ENCODE measurements at places on chromosomes 2 and 18.

- no peak for DNase-seq
Measured at GRCh38 chr2:10370895-10371294, 68.2 kb downstream of the HPCAL1 start.

- no peak for DNase-seq
Measured at GRCh38 chr2:25831746-25832449, 46.4 kb downstream of the ASXL2 start.

DNA sequence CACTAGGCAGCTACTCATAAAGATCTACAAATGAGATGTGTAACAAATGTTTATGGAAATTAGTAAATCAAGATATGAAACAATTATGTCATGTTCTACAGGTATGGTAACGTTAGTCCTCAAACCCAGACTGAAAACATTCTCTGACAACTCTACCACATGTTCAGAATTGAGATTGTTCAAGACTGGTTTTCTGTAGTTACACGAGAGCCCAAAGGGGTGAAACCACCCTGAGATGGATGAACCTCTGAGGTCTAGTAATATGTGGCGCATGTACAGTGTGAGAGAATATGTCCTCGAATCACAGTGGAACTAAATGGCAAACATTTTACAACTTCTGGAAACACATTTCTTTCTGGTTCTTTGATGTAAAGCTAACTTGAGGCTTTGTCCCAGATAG is 614.3 kb downstream of the ZEB2 start:
- DNase-seq: no peak

DNA sequence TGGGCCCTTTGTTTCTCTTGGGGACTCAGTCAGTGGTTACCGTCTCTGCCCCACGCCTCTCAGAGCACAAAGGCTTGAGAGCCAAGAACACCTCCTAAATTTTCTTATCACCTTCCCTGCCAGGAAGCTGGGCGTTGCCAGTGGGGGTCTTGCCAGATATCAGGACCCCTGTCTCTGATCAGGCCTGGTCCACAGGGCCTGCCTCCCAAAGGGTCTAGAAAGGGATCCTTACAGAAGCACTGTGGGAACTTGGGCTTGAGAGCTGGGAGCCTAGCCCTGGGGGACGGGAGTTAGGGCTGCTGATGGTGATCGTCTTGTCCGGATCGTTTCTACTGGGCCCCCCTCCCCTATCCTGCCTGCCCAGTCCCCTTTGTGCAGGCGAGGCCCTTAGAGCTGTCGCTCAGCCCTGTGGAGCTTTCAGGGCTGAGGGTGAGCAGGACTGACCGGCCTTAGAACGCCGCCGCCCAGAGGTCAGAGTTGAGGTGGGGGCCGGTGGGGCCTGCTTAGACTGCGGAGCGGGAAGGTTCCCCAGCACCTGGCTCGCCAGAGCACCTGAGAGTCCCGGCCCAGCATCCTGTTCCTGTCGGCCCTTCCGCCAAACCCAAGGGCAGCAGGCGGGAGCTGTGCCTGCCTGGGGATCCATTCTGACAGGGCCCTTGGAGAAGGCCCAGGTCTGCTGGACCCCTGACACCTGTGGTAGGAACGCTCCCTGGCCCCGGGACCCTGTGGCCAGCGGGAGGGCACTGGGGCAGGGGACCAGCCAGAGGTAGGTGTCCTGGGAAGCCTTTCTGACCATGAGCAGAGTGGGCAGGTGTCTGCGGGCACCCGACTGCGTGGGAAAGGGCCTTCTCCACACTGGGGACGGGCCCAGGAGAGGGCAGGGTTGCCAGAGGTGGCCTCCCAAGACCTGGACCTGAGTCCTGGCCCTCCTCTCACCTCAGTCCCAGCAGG is 956 bp downstream of the ESPNL start:
- no peak for DNase-seq

DNA sequence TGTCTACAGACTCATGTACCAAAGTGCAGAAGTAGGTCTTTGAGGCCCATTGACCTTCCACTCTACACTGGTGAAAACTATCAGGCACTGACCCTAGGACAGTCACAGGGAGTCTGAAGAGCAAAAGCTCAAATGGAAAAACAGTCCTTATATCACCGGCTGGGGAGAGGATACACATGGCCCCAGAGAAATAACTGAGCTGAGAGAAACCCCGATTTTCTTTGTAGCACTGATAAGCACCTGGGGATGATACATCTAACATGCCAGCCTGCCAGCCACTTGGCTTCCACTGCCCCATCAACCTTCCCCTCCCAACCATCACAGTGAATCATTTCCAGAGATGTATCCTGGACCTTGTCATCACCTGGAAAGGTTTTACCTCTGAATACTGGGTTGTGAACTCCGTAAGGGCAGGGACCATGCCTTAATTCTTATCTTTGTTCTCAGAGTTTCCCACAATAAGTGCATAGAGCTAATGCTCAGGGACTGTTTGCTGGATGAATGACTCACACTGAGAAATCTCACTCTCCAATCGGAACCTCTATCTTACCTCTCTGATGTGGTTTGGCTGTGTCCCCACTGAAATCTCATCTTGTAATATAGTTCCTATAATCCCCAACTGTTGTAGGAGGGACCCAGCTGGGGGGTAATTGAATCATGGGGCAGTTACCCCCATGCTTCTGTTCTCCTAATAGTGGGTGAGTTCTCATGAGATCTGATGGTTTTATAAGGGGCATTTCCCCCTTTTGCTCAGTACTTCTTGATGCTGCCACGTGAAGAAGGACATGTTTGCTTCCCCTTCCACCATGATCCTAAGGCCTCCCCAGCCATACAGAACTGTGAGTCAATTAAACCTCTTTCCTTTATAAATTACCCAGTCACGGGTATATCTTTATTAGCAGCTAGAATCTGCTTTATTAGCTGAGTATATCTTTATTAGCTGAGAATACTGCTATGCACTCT is 37.1 kb downstream of the EVA1A start:
- no peak for DNase-seq

- DNase-seq: no peak
Measured at GRCh38 chr2:8515864-8516533, 165.9 kb upstream of the ID2 start.

GRCh38 chr18:25503567-25504081 is 151.7 kb upstream of the ZNF521 start:
- DNase-seq: no peak

Data from lower leg skin (tissue), 4 donors.